ENCODE measurements at places on chromosomes 6 and 20. TPM values are rescaled to one million over a fixed set of nuclear protein-coding genes. Genes with fewer than 3 reads are reported as not detected.

GRCh38 chr20:20525756-20526155 is 157.9 kb downstream of the INSM1 start:
- no peak for DNase-seq
- no peak overlapping the region for H3K4me3 ChIP-seq
- no peaks in the 10 kb centered on the region for H3K4me1 ChIP-seq
- peaks cover 8% of the 10 kb centered on the region for H3K36me3 ChIP-seq
- H3K27ac ChIP-seq = no peak overlapping the region

GRCh38 chr6:139545206-139546105 is 171.0 kb upstream of the CITED2 start:
- peaks cover 32% of the 10 kb centered on the region for H3K4me1 ChIP-seq
- H3K27ac ChIP-seq = no peak overlapping the region
- no peaks in the 10 kb centered on the region for H3K27me3 ChIP-seq
- peak; percentile 13 for DNase-seq

DNA sequence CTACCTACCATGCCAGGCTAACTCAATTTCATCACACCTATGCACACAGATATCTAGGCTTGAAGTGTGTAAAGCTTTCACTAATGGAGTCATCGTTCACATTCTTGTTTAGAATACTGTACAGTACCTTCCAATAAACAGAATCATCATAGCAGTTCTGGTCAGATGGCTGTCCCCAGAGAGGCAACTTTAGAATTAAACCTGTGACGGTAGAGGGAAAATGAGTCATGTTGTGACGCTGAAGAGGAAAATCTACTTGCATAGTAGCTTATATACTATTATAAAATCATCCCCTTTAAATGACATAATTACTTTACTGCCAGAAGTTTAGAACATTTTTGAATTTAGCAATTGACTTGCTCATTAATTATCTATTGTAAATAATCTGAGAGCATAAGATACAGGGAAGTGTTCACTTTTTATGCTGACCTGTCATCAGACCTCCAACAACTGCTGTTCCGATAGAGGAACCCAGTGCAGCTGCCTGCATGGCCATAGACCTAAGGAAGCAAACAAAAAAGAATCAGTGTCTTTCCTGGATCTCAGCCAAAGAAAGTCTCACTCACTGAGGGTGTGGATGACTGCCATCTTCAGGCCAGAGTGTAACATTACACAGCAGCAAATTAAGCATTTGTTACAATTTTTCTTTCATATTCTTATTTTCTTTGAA is 29.8 kb downstream of the RHAG start:
- no peaks in the 10 kb centered on the region for H3K4me1 ChIP-seq
- no peak overlapping the region for H3K27ac ChIP-seq
- H3K4me3 ChIP-seq = no peak overlapping the region
- DNase-seq = peak; percentile 29

- peaks cover 3% of the 10 kb centered on the region for H3K27me3 ChIP-seq
- H3K4me1 ChIP-seq = no peaks in the 10 kb centered on the region
- H3K36me3 ChIP-seq = no peaks in the 10 kb centered on the region
- no peak overlapping the region for H3K4me3 ChIP-seq
Measured at GRCh38 chr6:57276946-57277345, 40.5 kb upstream of the PRIM2 start.

- no peaks in the 10 kb centered on the region for H3K36me3 ChIP-seq
- H3K4me3 ChIP-seq = no peak overlapping the region
- no peaks in the 10 kb centered on the region for H3K4me1 ChIP-seq
- H3K27me3 ChIP-seq = no peaks in the 10 kb centered on the region
Measured at GRCh38 chr6:40285996-40286395, 301.2 kb downstream of the LRFN2 start.

GRCh38 chr6:70764706-70765105 is 97.0 kb downstream of the SMAP1 start:
- no peaks in the 10 kb centered on the region for H3K4me1 ChIP-seq
- H3K4me3 ChIP-seq = no peak overlapping the region
- H3K36me3 ChIP-seq = no peaks in the 10 kb centered on the region
- no peaks in the 10 kb centered on the region for H3K27me3 ChIP-seq
- no peak for DNase-seq

GRCh38 chr6:119226089-119226488 is 123.5 kb downstream of the MAN1A1 start:
- H3K27ac ChIP-seq = no peak overlapping the region
- no peaks in the 10 kb centered on the region for H3K4me1 ChIP-seq
- no peak overlapping the region for H3K4me3 ChIP-seq
- no peaks in the 10 kb centered on the region for H3K27me3 ChIP-seq
- no peak for DNase-seq

DNA sequence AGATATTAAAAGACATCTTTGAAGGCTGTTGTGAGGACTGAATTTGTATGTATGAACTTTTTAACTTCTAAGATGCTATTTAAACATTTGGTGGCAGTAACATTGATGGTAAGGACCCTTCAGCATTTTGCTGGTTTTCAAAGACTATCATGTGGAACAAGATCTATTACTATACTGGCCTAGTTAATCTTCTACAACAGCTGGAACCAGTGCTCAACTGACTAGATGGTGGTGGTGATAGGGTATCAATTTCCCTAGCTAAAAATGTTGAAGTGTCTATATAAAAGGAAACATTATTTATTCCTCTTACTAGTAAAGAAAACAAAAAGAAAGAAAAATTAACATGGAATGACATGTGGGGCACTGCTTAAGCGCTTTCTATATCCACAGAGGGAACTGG is 195.7 kb downstream of the TASP1 start:
- no peak overlapping the region for H3K4me3 ChIP-seq
- no peaks in the 10 kb centered on the region for H3K27me3 ChIP-seq
- no peaks in the 10 kb centered on the region for H3K4me1 ChIP-seq
- no peak for DNase-seq

- H3K27me3 ChIP-seq = no peaks in the 10 kb centered on the region
- no peak for DNase-seq
- no peaks in the 10 kb centered on the region for H3K4me1 ChIP-seq
- H3K27ac ChIP-seq = no peak overlapping the region
Measured at GRCh38 chr6:36720251-36721141, 22.9 kb downstream of the RAB44 start.

- no peak within 1 kb of the TSS for H3K27ac ChIP-seq
- H3K4me3 ChIP-seq = no peak within 1 kb of the TSS
- H3K36me3 ChIP-seq = no peaks in the 10 kb centered on the region
- peaks cover 7% of the 10 kb centered on the region for H3K4me1 ChIP-seq
Measured at GRCh38 chr6:44269921-44270525, at the start of gene TMEM151B. TSS of gene TMEM151B (plus strand) at chr6:44270450. CDS start at chr6:44270743, 293 bp downstream.

GRCh38 chr6:142879527-142879926 is 65.4 kb downstream of the HIVEP2 start:
- H3K27me3 ChIP-seq = no peaks in the 10 kb centered on the region
- DNase-seq = no peak
- H3K36me3 ChIP-seq = no peaks in the 10 kb centered on the region
- H3K4me1 ChIP-seq = peaks cover 100% of the 10 kb centered on the region
- no peak overlapping the region for H3K27ac ChIP-seq

The BNIP5 gene
- not detected for total RNA-seq

The ITPA gene
- total RNA-seq = 46.7 TPM

The SCGN gene
- total RNA-seq = not detected

The PLN gene
- not detected for total RNA-seq

The B3GAT2 gene
- not detected for total RNA-seq

The SLC17A3 gene
- 1.00 TPM for total RNA-seq

The ID4 gene
- total RNA-seq = not detected

The PPARD gene
- 38.7 TPM for total RNA-seq

The EFCAB8 gene
- 1.8 TPM for total RNA-seq
